ENCODE measurements at places on chromosomes 3 and 15.

DNA sequence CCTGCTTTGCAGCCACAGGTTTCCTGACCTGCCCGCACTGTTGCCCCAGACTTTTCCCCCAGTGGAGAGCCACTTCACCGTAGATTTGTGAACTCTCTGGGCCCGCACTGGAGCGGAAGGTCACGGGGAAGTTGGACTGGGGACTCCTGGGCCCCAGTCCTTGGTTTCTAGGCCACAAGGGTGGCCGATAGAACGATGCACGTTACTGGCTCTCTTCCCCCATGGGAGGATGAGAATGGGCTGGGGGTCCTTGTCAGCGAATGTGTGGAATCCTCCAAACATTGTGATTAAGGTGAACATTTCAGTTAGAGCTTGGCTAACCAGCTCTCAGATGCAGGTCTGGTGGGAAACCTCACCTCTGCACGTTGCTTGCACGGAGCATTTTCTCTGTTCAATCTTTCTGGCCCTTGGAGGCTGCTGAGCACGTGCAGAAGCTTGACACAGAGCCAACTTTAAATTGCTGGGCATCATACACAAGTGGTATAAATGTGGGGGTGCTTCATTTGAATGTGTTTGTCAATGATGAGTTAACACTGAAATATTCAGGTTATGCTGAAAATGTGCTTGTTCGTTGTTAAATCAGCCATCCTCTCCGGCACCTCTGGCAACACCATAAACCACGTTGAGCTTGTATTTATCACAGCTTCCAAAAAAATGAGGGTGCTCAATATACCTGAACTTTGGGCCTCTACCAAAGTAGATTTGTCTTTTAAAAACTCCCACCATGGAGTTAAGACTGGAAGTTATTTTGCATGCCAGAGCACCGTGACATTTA lies 976 bp downstream of the DIS3L start:
- peak; percentile 73 for DNase-seq

DNA sequence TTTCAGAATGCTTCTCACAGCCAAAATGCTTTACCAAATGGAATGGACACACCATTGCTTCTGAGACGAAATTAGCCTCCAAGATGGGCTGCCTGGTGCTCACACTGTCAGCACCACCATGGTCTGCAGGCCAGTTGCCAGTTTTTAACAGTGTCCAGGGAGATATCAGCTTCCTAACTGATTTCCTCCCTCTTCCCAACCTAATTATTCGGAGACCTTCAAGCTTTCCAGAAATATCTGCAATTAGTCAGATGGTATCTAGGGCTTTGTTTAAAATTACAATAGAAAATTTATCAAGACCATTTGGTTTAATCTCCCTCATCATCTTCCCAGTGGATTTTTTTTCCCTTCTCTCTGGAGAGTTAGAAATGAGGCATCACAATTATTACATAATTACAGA lies 287.5 kb downstream of the ZPLD1 start:
- DNase-seq, result no peak

- peak; percentile 1 for DNase-seq
Measured at GRCh38 chr3:45929042-45929679, 14.1 kb upstream of the CXCR6 start.

DNA sequence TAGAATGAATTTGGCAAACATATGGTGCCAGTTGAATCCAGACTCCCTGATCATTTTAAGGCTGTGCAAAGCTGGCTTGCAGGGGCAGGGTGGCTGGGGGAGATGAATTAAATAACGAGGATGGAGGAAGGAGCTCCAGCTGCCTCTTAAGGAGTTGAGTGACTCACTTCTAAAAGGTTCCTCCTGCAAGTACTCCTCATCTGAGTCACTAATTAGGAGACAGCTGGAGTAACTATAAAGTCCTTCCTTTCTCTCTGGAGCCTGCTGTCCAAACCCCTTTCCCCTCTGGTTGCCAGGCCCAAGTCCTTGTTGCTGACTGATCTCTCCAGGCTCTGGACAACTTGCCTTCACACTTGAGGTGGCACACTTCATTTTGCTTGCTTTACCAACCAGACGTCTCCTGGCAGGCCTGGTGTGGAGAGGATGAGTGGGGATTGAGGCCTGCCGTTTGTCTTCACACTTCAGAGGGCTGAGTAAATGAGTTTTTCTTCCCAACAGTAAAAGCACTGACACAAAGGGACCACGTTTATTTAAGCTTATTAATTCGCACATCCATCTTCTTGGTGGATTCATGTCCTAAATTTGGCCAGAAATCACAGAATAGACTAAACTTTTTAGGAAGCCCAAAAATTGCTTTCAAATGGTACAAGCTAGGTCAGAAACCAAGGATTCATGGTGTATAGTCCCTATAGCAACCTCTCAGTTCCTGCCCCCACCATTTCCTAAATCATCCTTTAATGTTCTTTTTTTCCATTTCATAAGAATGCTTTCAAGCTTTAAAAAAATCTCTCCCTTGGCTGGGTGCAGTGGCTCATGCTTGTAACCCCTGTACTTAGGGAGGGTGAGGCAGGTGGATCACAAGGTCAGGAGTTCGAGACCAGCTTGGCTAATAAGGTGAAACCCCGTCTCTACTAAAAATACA lies 90.5 kb upstream of the MYRIP start:
- no peak for DNase-seq

DNA sequence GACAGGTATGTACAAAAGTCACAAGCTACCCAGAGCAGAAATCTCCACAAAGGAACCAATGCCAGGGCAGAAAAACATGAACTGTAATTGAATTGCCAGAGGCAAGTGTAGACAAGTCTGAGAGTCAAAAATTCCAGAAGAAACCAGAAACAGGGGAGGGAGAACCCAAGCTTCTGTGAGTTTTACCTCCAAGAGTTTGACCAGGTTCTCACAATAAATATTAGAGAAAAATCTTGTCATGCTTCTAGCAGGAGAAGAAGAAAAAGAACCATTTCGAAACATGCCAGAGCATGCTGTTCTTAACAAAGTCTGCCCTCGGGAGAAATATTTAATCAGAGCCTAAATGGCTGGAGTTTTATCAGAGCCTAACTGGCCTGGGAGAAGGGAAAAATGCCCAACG lies 32.5 kb upstream of the AP3B2 start:
- DNase-seq, result no peak

GRCh38 chr3:126348308-126348920 lies 8.8 kb downstream of the KLF15 start:
- DNase-seq, result no peak

DNA sequence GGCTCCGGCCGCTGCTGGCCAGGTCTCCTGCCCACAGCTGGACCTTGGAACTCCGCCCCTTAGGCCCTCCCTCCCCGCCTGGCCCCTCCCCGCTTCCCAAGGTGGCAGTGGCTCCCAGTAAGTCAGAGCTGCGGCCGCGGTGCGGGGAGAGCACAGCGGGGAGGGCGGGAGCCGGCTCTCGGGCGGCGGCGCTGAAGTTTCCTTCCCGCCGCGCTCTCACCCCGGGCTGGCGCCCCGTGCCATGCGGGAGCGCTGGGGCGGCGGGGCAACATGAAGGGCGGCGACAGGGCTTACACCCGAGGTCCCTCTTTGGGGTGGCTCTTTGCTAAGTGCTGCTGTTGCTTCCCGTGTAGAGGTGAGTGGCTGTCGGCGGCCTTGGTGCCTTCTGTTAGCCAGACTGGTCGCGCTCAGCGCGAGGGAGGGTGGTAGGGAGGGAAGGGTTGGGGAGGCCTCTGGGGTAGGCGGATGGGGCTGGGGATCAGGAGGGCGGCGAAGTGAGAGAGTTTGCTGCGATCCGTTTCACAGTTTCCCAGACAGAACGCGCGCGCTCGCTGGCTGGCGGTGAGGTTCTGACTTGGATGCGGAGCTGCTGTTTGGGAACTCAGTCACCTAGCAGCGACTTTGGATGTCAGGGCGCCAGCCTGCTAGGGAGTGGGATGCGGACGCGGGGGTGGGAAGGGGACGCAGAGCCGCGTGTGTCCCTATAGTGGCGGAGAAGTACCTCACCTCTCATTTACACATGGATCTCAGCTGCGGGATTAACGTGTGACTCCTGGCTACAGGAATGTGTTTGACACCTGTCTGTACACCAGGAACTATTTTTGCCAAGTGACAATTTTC lies 145.5 kb upstream of the UMPS start:
- peak; percentile 44 for DNase-seq

GRCh38 chr15:101059381-101060341 lies 140.5 kb downstream of the LRRK1 start:
- DNase-seq, result no peak

- no peak for DNase-seq
Measured at GRCh38 chr3:136110481-136110880, 85.7 kb downstream of the MSL2 start.

DNA sequence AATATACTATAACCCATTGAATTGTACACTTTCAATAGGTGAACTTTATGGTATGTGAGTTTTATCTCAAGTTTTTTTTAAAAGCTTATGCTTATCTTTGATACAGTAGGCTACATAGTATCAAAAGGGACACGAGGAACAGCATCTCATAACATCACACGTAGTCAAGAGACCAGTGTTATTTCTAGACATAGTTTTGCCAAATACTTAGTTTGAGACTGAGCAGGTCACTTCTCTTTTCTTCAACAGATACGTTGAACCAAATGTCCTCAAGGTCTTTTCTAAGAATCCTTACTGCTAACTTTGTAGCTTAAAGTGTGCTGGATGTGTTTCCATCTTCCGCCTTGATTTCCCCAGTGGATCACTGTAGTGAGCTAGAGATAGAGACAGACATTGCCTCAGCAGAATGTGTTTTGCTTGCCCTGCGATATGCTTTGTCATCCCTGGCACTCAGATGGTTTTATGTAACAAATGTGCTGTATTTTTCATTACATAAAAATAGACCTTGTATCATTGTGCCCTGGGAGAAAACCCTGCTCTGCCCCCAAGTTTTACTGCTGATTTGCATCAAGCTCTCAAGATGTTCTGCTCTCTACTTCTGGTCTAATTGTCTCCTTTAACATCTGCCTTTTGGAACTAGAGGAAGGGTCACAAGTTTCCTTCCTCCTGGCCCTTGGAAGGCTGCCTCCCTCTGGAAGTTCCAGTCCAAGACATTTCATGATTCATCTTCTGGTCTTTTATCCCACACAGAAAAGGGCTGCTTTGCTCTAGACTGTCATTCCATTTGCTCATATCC lies 426.4 kb upstream of the RGMA start:
- DNase-seq, result no peak

GRCh38 chr3:55622116-55622515 lies 135.0 kb upstream of the WNT5A start:
- DNase-seq, result no peak

DNA sequence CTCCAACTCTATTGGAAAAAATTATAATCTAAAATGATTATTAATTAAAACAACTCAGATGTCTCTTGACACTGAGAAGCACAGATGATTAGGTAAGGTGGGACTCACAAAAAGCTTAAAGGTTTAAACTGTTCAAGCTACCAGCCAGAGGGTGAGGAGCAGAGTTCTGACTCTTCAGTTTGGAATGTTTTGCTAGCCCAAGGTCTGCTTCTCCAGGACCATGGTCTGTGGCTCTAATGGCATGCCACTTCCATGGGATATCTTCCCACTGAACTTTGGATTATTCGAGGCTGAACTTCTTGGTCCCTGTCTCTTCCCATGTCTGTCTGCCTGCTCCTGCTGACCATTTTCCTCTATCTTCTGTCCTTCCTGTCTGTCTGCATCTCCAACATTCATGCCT lies 49.2 kb downstream of the CACNA2D3 start:
- no peak for DNase-seq

DNA sequence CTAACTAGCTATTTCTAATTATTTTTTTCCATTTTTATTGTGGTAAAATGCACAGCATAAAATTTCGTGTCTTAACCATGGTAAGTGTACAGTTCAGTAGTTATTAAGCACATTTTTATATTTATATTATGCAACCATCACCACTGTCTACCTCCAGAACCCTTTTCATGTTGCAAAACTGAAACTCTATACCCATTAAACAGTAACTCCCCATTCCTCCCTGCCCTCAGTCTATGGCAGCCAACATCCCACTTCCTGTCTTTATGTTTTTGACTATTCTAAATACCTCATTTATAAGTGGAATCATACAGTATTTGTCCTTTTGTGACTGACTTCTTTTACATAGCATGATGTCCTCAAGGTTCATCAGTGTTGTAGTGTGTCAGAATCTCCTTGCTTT lies 25.5 kb downstream of the SLC35A5 start:
- DNase-seq, result no peak

DNA sequence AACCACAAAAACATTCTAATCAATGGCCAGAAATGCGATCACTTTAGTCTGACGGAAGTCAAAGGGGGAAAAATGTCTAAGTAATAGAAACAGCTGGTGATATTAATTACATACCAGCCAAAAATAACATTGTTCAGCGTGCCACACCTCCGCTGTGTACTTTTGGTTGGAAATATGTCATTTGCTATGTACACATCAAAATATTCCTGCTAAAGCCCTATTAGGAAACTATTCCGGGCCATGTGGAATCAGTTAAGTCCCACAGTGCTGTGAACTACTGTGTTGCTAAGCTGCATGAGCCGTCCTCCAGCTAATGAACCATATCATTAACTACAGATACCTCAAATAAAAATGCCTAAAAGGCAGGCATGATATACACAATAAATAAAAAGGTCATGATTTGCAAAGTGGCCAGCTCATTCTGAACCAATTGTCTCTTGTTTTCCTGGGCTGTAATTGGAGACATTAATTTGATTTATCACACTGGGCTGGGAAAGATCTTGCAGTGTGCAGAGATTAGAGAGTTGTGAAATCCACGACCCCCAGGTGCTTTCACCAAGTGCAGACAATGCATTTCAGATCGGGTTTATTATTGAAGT lies 200.5 kb upstream of the LRTM1 start:
- peak; percentile 8 for DNase-seq

DNA sequence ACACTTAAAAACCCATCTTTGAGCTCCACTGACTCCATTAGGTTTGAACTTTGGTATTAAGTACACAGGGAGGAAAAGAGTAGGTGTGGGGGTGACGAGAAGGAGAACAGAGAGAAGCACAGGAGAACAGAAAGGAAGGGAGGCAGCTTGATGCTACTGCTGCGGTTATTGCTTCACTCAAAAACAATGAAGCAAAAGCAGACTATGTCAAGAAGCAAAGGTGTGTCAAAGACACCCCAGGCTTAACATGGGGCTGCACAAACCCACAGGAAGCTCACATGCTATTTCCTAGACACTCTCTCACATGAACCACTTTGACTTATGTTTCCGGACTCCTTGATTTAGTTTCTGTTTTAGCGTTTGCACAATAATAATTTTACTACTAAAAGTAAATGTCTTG lies 961.0 kb upstream of the CFAP20DC start:
- no peak for DNase-seq

- no peak for DNase-seq
Measured at GRCh38 chr3:30607032-30607833, 832 bp downstream of the TGFBR2 start.

- DNase-seq, result no peak
Measured at GRCh38 chr3:150744041-150744918, 18.7 kb downstream of the SIAH2 start.

DNA sequence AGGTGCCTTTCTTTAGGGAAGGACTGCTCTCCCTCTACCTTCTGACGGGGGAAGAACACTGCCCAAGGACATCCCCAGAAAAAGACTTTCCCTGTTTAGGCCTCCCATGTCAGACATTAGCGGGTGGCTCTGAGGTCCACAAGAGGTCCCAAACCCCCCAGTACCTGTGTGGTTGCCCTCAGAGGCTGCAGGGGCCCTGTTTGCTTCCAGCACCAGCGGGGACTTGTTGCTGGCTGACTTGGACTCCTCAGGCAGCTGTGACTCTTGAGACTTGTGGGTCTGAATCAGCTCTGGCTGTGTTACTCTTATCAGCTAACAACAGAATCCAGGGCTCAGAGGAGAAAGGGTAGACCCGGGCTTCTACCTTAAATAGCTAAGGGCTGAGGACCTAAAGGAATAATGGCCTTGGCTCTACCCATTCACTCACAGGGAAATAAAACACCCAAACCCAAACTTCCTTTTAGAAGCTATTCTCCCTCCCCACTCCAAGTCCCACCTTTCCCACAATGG lies 39.2 kb downstream of the SEMA3G start:
- no peak for DNase-seq

- DNase-seq, result no peak
Measured at GRCh38 chr15:53974813-53975212, 3.4 kb upstream of the UNC13C start.
